ENCODE measurements at places on chromosomes 3 and 15. TPM values are rescaled to one million over a fixed set of nuclear protein-coding genes. Genes with fewer than 3 reads are reported as not detected.

GRCh38 chr3:190322604-190323245, 479 bp upstream of the CLDN1 start:
- DNase-seq = no peak

GRCh38 chr3:144053121-144053520, 81.5 kb downstream of the DIPK2A start:
- DNase-seq = peak; percentile 77

- no peak for DNase-seq
Observed at GRCh38 chr3:72255191-72255590, 470.2 kb upstream of the PROK2 start.

CCR3 gene
- total RNA-seq = not detected

- no peak for DNase-seq
Observed at GRCh38 chr15:39565851-39566250, 15.0 kb upstream of the THBS1 start.

ZNF774 gene
- 1.8 TPM for total RNA-seq

GRCh38 chr3:10344147-10344943, 23.4 kb upstream of the SEC13 start:
- DNase-seq = peak; percentile 40

GRCh38 chr15:39687965-39688364, 94.7 kb downstream of the FSIP1 start:
- no peak for DNase-seq

Data from A172 (cell line).